ENCODE measurements at places on chromosomes 11 and 22.

- DNase-seq, result no peak
These were observed 78.9 kb downstream of the PDE3B start for GRCh38 chr11:14722496-14722895.

DNA sequence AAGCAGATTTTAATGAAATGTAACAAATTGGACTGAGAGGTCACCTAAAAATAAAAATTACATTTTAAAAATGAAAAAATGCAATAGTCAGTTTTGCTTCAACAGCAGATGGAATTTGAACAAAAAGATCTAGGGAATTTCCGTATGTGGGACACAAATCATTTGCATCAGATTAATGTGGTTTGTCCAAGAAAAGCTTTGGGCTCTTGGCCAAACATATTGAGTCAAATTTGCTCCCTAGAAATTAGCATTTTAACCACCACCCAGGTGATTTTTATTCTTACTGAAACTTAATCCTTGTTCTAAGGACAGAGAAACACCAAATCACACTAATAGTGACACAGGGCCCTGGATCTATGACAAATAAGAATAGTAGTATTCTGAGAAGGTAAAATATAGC lies 1477.8 kb downstream of the FAM181B start:
- DNase-seq, result no peak

DNA sequence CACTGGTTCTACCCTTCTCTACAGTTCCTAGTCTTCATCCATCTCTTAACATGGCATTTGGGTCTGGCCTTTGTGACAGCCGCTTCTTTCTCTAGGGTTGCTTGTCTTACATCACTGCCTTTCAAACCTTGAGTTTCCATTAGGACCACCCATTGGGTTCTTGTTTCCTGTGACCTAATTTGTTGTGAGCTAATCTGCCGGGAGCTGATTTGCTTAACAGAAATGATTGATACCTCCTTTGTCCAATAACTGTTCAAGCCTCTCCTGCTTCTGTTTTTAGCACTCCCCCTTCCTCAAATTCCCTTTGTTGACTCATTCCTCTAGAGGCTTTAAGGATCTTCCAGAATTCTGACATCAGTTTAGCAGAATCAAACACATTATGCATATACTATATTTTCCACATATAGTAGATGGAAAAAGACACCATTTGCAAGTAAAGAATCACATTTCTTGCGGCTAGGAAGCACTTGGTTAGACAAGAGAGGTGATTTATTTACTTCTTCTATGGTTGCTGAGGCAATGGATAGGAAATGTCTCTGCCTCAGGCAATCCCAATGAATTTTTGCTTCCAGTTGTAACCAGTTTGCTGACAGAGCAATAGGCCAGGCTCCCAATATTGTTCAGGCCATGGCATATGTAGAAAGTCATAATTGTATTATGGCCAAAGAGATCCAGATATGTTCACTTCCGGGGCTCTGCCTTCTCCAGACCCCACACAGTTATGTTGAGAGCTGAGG lies 130.7 kb downstream of the SNX19 start:
- DNase-seq, result no peak

DNA sequence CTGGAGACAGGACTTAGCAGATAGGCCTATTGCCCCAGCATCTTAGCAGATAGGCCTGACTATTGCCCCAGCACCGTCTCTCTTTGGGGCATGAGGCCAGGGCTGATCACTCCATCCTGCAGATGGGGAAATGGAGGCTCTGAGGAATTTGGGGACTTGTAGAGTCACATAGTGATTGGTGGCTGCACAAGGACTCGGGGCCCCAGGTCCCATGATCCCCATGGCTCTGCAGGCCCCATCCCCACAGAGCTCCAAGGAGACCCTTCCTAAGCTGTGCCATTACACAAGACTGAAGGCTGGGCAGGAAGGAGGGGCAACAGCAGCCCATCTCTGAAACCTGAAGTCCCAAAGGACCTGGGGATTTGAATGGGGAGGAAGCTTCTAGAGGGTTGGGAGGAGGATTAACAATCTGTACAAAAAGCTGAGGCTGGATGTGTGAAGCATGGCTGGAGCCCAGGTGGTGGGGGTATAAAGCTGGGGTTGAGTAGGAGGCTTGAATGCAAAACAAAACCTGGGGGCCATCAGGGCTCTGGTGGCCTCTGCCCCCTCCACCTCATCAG lies 1.6 kb downstream of the ARAP1 start:
- DNase-seq, result no peak

GRCh38 chr11:131734871-131735270 lies 364.5 kb downstream of the NTM start:
- no peak for DNase-seq

- no peak for DNase-seq
These were observed 123.2 kb downstream of the KCNQ1OT1 start for GRCh38 chr11:2576549-2576948.

DNA sequence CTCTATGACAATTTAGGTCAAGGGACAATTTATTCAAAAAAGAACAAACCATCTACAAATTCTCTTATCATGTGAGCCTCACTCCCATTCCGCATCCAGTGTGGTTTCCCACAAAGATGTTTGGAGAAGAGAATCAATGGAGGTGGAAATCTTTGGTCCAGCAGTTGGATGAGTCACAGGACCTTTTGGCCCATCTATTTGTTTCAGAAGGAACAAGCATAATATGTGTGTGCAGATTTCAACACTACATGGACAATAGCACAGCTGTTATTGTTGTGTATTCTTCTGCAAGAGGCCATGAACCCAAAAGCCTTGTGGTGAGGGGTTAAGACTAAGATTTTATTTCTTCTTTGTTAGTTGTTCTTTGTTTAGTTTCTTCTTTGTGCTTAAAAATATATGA lies 61.6 kb downstream of the OR10A6 start:
- DNase-seq, result no peak

DNA sequence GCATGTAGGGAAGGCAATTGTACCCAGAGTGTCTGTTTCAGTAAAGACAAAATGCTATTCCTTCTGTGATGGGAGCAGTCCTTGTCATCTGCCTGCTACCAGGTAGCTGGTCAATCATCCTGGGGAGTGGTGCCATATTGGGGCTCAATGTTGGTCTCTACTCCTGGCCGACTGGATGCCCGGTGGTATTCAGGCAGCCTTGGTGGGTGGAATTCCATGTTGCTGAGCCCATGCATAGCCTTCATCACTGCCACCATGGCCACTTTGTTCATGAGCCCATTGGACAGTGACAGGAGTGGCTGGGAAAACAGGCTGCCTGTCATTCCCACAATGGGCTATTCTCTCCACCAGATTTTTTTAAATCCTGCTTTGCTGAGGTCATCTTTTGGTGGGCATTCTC lies 121.0 kb downstream of the WNT7B start:
- DNase-seq, result no peak

DNA sequence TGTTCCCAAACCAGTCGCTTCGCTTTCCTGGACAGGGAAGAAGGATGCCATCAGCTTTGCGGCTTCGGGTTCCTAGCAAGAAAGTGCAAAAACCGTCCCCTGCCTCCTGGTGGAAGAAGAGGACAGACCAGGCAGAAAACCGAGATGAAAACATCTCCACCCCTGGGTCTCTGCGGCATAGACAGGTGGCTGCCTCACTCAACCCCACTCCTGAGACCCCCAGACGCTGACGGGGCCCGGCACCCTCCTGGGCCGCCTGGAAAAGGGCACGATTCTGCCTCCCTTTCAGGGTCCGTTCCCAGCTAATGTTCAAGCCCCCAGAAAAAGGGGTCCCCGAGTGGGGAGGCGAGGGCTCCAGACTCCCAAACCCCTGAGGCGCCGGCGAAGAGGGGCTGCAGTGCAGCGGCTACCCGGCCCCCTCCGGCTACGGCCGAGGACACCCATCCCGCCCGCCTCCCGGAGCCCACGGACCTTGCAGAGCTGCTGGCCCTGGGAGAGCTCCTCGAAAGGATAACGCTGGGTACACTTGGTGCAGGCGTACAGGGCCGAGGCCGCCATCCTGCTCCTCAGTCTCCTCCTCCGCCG lies 569 bp downstream of the FAM76B start:
- DNase-seq, result no peak

- no peak for DNase-seq
These were observed 585.4 kb downstream of the SOX6 start for GRCh38 chr11:15770798-15771414.

- no peak for DNase-seq
These were observed 21.6 kb downstream of the TREH start for GRCh38 chr11:118657709-118658428.

- DNase-seq, result no peak
These were observed 17.5 kb upstream of the FOLR1 start for GRCh38 chr11:72174302-72175070.

DNA sequence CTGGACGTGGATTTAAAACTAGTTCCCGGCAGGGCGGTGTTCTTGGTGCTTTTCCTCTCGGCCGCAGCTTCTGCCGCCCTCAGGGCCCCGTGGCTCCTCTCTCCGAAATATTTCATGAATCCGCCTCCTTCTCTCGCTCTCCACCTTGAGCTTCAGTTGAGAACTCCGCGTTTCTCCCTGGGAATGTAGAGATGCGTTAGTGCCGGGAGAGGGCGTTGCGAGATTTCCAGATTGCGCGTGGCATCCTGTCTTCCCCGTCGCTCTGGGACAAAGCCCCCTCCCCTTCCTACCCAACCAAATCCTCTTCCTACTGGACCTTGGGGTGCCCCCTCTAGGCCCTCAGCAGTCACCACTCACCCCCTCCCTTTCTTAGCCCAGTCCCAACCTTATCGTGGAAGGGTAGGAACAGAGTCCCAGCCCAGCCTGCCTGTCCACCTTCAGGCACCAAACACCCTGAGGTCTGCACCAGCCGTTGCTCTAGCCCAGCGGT lies 15.5 kb upstream of the RAC2 start:
- no peak for DNase-seq

- DNase-seq, result no peak
These were observed 54.5 kb downstream of the C11orf91 start for GRCh38 chr11:33646168-33646567.

- peak; percentile 64 for DNase-seq
These were observed 4.9 kb downstream of the TSKU start for GRCh38 chr11:76787911-76788596.

DNA sequence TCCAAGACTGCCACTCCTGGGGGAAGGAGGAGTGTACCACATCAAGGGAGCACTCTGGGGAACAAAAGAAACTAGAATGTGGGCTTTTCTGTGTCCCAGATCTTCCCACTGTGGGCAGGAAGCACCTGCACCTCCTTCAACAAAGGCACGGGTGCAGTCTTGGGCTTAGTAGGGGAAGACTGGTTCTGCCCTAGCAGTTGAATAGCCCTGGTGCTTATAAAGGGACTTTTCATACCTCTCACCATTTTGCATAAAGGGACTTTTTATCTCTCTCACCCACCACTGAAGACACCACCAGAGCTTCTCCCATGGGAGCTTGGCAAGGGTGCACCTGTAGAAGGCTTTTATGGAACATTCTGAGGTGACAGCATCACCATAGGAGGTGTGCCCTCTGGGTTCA lies 65.8 kb upstream of the MS4A8 start:
- no peak for DNase-seq

All from skeletal muscle cell (primary cell).